ENCODE measurements at places on chromosomes 4 and X. TPM values are rescaled to one million over a fixed set of nuclear protein-coding genes. Genes with fewer than 3 reads are reported as not detected.

The NPY2R gene
- 0.09 TPM for total RNA-seq

The XAGE5 gene
- total RNA-seq, result not detected

The EMCN gene
- not detected for total RNA-seq

The CYLC1 gene
- not detected for total RNA-seq

The GRIA3 gene
- total RNA-seq, result not detected

The ZNF711 gene
- 1.1 TPM for total RNA-seq

The CCNB3 gene
- 0.52 TPM for total RNA-seq

The AKAP14 gene
- total RNA-seq, result not detected

The DCX gene
- total RNA-seq, result not detected

The USP17L20 gene
- total RNA-seq, result not detected

All from A549 treated with RU486 at 1 μM for 4 hours (cell line).